ENCODE measurements at places on chromosomes 3 and 15.

GRCh38 chr3:192834428-192834827 is 83.2 kb downstream of the MB21D2 start:
- no peak for DNase-seq

GRCh38 chr3:36944012-36944640 is 728 bp downstream of the TRANK1 start:
- DNase-seq = peak; percentile 15

DNA sequence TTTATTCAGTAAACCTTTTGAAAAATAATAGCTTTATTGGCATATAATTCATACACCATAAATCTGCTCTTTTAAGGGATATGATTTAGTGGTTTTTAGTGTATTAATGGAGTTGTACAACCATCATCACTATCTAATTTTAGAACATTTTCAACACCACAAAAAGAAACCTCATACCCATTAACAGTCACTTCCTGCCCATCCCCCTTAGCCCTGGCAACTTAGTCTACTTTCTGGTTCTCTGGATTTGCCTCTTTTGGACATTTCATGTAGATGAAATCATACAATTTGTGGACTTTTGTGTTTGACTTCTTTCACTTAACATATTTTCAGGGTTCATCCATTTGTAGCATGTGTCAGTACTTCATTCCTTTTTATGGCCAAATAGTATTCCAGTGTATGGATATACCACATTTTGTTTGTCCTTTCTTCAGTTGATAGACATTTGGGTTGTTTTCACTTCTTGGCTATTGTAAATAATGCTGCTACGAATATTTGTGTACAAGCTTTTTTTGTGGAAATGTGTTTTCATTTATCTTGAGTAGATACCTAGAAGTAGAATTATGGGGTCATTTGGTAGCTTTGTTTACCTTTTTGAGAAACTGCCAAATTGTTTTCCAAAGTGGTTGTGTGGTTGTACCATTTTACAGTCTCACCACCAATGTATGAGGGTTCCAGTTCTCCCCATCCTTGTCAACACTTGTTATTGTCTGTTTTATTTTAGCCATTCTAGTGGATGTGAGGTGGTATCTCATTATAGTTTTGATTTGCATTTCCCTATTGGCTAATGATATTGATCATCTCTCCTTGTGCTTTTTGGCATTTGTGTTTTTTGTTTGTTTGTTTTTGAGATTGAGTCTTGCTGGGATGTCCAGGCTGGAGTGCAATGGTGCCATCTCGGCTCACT is 45.8 kb downstream of the SMAD3 start:
- DNase-seq = no peak

- DNase-seq = no peak
These were observed 151.7 kb downstream of the ROBO2 start for GRCh38 chr3:77191640-77192039.

GRCh38 chr3:149657321-149657925 is 402 bp downstream of the WWTR1 start:
- no peak for DNase-seq

DNA sequence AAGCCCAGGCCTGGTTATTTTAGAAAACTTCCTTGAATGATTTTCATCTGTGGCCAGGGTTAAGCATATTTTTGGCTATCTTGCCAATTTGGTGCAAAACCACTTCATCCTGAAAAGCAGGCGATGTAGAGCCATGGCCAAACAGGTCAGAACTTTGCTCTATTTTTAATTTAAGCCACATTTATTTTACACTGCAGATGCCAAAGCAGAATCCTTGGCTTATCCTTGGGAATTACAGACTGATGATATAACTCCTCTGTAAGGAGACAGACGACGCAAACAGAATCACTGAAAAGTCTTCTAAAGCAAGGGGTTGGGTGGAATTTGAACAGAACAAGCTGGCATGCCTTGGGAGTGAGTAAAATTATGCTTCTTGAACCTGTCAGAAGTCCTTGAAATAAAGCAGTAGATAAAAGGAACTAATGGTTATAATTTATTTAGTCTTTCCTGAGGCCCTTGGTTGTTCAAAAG is 121.9 kb downstream of the CHST2 start:
- DNase-seq = no peak

Data from substantia nigra (tissue), 51 donors.